Stimulated activated CD8-positive, alpha-beta memory T cell treated with anti-CD3 and anti-CD28 coated beads, Interleukin-2, amount 100 ng/mL, for 48 hours (primary cell): ENCODE measurements at places on chromosomes 2 and 18.

- no peak for DNase-seq
Measured at GRCh38 chr2:215447673-215448081, 11.8 kb upstream of the FN1 start.

DNA sequence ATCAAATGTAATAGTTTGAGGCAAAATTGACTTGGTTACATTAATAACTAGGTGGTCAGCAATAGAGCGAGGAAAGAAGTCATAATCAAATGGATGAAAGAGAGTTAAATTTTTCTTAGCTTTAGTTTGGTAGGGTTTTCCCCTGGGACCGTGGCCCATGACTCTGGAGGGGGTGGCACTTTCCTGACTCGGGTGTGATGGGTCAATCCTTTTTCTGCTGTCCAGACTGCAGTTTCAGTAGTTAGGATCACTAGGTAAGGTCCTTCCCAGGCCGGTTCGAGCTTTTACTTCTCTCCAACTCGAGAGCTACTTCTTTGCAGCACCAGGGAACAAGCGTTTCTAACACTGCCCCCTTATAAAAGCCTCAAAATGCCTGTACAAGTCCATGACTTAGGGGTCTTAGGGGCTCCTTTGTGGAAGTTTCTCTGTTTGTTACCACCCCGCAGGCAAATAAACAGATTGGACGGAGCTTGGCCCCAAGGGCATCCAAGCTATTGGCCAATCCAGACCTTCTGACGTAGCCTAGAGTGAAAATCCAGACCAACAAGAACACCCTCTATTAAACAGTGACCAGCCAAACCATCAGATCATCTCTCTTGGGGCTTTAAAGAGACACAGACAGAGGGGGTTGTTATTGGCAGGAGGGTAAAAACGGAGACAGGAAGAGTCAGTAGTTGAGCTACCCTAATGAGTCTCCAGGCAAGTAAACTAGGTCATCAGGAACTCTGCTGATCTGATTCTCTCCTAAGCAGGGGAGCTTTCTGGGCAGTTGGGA is 9.4 kb upstream of the CEP68 start:
- DNase-seq: no peak

DNA sequence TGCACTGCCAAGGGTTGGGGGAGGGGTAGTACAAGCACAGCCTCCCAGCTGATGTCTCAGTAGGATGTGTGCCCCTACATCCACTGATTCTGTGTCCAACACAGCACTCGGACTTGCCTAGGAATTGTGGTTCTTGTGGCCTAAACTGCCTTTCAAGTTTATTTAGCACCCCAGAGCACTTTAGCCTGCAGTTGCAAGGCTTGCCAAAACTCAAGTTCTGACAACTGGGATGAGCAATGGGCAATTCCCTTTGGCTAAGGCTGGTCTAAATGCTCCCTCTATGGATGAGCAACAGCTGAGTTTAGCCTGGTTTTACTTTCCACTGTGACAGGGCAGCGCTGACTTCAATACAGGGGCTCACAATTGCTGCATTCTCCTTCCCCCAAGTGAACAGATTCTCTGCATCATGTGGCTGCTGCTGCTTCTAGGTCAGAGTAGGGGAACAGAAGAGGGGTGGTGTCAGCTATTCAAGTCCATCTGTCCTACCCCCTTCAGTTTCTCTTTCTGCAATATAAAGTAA is 471.5 kb downstream of the PIK3C3 start:
- DNase-seq: no peak

GRCh38 chr2:187383043-187383800 is 64.8 kb downstream of the CALCRL start:
- DNase-seq: no peak

DNA sequence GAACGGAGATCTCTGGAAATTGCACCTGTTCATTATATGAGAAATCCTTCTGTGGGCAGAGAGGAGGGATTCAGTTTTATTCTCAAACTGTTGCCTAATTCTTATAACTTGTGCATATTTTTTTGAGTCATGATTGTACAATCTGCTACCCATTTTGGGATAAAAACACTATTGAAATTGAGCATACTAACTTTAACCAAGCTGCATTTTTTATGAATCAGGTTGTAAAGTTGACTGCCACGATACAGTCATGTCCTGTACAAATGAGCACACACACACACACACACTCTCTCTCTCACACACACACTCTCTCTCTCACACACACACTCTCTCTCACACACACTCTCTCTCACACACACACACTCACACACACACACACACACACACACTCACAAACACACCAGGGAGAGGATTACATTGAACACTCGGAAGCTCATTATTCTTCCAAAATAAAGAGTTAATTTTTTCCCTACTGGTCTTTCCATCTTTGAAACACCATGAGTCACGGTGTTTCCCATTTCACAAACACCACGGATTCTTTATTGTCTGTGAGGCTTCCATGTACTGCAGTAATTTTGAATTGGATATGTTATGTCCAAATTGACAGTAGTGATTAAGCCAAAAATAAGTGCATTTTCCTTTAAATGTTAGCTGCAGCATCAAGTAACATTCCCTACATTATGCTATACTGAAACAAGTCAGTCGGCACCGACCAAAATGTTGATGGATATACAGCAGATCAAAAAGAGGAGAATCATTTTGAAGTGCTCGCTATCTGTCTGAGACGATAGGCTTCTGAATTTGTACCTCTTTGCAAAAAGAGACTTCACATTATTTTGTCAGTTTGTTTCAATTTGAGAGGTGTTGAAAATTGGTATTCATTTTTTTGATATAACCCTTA is 216.9 kb downstream of the ARHGAP15 start:
- DNase-seq: no peak
